Smooth muscle cell of the brain vasculature (primary cell): ENCODE measurements at places on chromosomes 3 and 15.
A peak's percentile ranks its signal among the peaks of the same experiment; 100 is the strongest.

DNA sequence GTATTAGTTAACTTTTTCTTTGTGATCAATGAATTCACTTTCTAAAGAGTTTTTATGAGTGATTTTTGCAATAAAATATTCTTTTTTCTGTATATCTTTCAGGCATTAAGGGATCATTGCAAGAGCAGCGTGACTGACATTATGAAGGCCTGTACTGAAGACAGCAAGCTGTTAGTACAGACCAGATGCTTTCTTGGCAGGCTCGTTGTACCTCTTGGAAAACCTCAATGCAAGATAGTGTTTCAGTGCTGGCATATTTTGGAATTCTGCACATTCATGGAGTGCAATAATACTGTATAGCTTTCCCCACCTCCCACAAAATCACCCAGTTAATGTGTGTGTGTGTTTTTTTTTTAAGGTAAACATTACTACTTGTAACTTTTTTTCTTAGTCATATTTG is 24.4 kb downstream of the SELENOT start:
- no peak for DNase-seq

GRCh38 chr3:59979542-59979941 is 929.7 kb upstream of the CFAP20DC start:
- DNase-seq, result no peak

GRCh38 chr15:49225572-49226281 is 55.7 kb downstream of the GALK2 start:
- peak; percentile 28 for DNase-seq

- no peak for DNase-seq
Measured at GRCh38 chr3:162643245-162643644, 1146.6 kb downstream of the OTOL1 start.

DNA sequence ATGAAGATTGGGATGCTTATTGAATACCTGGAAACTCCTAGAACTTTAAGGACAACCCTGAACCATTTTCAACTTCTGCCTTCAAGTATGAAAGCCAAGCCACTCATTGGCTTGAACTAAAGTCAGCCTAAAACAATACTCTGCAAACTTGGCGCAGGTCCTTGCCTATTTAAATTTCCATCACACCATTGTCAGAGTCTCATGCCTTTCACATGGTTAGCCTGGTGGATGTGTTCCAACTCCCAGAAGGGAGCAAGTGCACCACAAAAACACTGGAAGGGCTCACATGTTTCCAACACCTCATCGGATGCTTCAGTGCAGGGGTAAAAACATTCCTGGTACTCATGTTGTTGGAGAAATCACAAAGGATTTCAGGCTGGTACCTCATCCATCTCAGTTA is 511.6 kb upstream of the MDFIC2 start:
- no peak for DNase-seq

- no peak for DNase-seq
Measured at GRCh38 chr15:60999771-61000170, 229.3 kb downstream of the RORA start.

DNA sequence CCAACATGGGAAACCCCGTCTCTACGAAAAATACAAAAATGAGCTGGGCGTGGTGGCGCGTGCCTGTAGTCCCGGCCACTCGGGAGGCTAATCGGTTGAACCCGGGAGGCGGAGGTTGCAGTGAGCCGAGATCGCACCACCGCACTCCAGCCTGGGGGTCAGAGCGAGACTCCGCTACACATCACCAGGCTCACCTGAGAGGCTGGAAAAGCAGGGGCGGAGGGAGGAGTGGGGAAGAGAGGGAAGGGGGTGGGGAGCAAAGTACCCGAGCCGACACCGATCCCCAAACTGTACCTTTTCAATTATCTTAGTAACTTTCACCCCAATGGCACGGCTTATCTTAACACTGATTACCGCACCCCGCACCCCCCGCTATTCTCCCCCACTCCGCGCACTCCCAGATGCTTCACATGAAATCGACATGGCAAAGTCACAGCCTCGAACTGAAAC is 46.4 kb upstream of the SYNM start:
- DNase-seq, result no peak
